ENCODE measurements at places on chromosomes 5 and 9. TPM values are rescaled to one million over a fixed set of nuclear protein-coding genes. Genes with fewer than 3 reads are reported as not detected.

NMUR2 gene
- total RNA-seq = 1.9 TPM

IFNB1 gene
- total RNA-seq = not detected

CLIC3 gene
- 1.5 TPM for total RNA-seq

AGXT2 gene
- total RNA-seq = not detected

SLC36A3 gene
- not detected for total RNA-seq

DNAH5 gene
- 0.34 TPM for total RNA-seq

HAVCR2 gene
- 0.86 TPM for total RNA-seq

SPATA31E1 gene
- total RNA-seq = 0.09 TPM

GPR150 gene
- not detected for total RNA-seq

- DNase-seq = no peak
Measured at GRCh38 chr5:30908356-30908755, 285.1 kb upstream of the CDH6 start.

- no peak for DNase-seq
Measured at GRCh38 chr5:97553604-97554452, 370.8 kb upstream of the RIOK2 start.

DNA sequence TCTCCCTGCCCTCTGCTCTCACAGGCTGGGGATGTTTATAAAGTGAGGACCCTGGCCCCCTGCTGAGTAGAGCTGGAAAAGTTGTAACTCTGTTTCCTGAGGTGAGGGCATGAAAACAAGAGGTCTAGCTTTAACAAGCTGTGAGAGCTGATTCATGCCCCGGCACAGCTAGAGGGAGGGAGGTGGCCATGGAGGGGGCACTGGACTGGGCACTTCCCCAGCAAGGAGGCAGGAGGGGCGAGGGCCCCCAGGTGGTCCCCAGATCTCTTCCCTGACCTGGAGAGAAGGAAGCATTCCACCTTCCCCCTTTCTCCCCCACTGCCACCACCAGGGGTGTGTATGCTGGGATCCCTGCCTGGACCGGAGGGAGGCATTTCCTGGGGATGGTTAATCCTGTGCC, at the start of gene MSMP:
Gene MSMP, minus strand, starts transcription at position 13 of the 400 bp plus-strand sequence. CDS start 147 bp downstream, outside the sequence.
- DNase-seq = no peak

DNA sequence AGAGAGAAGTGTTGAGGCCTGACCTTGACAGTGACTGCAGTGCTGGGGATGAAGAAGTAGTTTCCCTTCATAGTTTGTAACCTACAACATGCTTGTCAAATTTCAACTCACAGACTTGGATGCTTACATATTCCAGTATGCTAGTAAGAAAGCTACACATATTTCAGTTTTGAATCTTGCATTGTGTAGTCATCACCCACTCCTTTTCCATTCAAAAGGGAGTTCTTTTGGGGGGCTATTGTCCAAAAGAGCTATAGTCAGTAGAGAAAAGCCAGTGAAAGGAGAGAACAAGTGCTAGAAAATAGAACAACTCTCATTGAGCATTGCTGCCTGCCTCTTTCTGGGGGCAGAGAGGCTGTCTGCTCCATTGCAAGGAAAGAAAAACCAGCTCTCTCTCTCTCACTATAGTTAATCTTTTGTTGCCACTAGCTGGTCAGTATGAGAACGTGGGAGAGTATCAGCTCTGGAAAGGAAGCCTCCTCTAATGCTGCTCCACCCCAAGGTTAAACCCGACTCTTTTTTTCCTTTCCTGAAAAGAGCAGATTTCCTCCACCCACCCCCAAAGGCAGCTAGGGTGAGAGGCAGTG, 7.3 kb downstream of the ASTN2 start:
- DNase-seq = no peak

DNA sequence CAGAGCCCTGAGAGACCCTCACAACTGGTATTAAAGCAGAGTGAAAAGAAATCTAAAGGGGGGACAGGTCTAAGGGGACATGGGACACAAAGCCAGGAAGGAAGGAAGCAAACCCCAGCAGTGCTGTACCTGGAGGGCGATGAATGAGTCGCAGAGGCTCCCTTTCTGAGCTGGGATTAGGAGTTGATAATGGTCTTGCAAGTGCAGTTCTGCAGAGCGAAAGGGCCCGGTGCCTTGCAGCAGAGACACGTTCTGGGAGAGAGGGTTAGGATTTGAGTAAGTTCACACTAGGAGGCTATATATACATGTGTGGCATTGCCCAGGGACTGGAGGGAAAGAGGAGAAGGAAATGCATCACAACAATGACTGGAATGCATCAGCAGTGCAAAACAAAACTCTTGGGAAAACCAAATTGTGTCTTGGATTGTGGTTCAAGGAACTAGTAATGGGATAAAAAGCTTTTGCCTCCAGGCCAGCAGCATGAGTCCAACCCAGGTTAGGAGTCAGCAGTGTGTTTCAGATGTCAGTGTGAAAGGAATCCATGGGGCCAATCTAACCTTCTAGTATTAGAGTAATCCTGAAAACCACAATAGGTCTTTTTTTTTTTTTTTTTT, 38.8 kb upstream of the LIFR start:
- DNase-seq = no peak

- no peak for DNase-seq
Measured at GRCh38 chr5:176151281-176151680, 86.9 kb upstream of the SIMC1 start.

DNA sequence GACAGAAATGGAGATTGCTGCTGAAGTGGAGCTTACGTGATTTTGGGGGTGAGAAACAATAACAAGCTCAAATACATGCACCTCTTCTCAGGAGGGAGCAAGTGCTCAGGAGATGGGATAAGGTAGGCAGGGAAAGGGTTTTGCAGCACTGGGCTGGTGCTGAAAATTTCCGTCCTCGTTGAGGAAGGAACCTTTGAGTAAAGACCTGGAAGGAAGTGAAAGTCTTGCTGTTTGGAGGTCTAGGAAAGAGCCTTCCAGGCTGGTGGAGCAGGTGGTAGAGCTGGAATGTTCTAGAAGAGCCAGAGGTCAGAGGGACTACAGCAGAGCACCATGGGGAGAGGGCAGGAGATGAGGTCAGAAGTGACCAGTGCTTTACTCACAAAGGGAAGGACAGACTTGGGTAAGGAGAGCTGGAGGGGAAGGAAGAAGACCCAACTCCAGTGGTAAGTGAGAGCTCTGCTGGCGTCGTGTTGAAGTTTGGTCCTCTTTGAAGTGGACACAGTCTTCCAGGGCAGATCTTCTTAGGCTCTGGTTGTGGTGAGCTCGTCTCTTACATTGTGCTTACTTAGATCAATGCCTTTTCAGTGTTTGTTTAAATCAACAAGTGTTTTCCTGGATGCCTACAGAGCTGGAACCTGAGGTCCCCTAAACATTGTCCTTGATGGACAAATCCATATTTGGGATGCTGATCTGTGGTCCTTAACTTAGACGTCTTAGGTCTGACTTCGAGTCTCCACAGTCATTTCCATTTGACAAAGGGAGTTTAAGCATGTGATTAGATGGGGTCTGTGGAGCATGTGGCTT, 21.0 kb downstream of the ANKRD33B start:
- no peak for DNase-seq

- no peak for DNase-seq
Measured at GRCh38 chr5:154753792-154754191, 1.4 kb upstream of the LARP1 start.

GRCh38 chr9:134358026-134358661, 31.9 kb downstream of the RXRA start:
- DNase-seq = no peak

GRCh38 chr5:74954919-74955318, 88.7 kb upstream of the FAM169A start:
- DNase-seq = no peak

DNA sequence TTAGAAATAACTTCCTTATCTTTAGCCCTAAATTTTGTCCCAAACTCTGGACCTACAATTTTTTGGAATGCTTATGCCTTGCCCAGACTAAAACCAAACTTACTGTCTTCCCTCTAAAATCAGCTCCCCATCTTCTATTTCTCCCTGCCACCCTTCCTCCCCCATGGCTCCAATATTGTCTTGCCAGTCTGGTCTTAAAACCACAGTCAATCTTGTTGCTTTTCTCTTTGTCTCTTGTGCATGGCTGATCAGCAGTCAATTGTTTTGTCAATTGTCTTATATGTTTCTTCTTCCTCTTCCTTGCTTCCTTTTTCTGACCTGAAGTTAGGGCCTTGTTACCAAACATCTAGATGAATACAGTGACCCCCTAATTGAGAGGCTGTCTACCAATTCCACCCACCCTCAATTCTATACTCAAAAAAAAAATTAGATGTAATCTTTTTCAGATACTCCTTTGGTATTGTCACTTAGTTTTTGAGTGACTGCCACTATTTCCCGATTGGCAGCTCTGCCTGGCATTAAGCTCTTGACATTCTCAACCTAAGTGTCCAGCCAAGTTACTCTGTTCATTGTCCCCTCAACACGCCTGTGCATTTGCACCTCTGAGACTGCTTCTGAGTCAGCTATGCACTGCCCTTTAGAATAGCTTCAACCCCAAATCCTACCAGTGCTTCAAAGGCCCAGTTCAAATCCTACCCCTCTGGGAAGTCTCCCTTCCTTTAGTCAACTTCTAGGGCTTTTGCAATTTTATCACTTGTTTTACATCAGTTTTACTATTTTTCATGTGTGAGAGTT, 2.5 kb downstream of the PDCD1LG2 start:
- DNase-seq = no peak

DNA sequence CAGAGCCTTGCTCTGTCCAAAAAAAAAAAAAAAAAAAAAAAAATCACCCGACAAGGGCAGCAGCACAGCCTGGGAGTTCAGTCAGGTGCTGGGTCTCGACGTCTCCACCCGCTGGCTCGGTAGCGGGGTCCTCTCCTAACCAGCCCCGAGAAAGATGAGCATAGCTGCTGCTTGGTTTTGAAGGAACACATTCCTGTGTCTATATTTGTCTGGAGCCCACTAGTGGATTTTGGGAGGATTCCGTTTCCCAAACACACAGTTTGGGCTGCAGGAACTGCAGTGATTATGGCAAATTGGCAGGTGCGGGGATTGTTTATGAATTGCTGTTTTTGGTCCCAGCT, 1.2 kb downstream of the OTULINL start:
- no peak for DNase-seq

GRCh38 chr5:103232393-103232999, 26.1 kb upstream of the MACIR start:
- no peak for DNase-seq

DNA sequence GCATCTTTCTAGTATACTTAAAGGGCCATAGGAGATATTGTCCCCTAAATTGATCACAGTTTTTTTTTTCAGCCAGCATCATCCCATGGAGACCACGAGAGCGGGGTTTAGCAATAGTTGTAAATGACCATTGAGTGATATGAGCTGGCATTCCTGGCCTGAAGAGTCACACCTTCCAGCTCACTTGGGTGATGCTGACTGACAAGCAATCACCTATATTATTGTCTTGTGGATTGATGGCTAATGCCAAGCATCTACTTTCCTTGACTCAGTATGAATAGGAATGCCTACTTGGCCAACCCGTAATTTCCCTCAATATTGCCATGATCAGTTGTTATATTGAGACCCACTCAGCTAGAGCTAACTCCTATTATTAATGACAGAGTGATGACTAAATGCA, 70.5 kb downstream of the ADAMTSL1 start:
- DNase-seq = no peak

GRCh38 chr5:57193757-57194413, 20.0 kb downstream of the GPBP1 start:
- DNase-seq = no peak

- DNase-seq = no peak
Measured at GRCh38 chr5:169641253-169641652, 4.2 kb downstream of the DOCK2 start.

GRCh38 chr5:15334551-15335266, 165.3 kb upstream of the FBXL7 start:
- DNase-seq = no peak

DNA sequence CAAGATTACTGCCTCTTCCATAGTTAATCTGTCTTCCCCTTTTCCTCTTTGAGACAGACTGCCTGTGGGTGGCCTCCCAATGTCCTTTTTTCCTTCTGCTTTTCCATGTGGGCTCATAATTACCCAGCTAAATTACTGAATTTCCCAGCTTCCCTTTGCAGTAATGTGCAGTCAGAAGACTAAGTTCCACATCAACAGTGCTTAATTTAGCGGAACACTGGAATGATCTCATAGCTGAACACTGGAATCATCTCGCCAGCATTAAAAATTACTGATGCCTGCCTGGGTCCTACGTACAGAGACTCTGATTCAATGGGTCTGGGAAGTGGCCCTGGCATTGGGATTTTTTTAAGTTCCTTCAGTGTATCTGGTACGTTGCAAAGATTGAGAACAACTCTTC, 84.3 kb downstream of the DNAH5 start:
- DNase-seq = no peak

DNA sequence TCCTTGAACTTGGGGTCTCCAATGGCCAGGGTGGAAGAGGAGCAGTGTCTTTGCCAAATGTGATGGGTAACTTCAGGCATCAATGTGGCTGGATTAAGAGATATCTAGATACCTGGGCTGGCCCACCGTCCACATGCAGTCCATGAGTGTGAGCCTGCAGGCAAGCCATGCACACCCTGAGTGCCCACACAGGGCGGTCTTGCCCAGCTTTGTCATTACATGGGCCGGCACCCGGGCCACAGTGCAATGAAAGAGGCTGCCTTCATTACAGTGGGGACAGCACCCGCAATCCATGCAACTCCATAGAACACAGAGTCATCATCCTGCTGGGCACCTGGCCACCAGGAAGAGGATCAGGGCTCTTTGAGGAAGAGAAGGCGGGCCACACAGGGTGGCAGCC, 263.8 kb upstream of the IRX1 start:
- DNase-seq = no peak

GRCh38 chr9:114432323-114433067, 44.7 kb upstream of the AKNA start:
- DNase-seq = no peak

GRCh38 chr9:38154501-38155421, 85.7 kb upstream of the SHB start:
- DNase-seq = no peak

All from mesothelial cell of epicardium (in vitro differentiated cells).